ENCODE measurements at places on chromosomes 1 and 21.

GRCh38 chr1:27307874-27308598, 13.9 kb upstream of the TMEM222 start:
- no peak for DNase-seq

DNA sequence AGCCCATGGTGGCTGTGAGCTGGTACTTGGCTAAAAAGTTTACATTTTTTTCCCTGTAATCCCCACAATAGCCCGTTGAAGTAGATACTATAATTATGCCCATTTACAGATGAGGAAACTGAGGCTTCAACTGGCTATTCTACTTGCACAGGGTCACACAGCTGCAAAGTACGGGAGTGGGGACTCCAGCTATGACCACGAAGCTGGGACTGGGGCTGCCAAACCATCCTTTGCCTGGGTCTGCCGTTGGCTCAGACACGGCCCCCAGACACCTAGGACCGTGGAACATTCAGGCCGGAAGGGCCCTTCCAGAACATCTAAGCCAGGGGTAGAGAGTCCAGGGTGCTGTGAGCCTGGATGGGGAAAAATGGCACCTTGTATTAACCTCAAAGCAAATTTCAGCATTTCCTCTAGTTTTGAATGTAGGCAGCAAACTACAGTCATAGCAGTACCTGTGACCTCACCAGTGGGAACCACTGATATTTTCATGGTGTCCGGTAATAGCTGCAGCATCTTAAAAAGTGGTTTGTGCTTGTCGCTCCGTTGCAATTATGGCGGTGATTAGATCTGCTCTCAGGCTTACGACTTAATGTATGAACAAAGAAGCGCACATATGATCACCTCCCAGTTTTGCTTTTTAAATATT, 4.3 kb downstream of the TP73 start:
- no peak for DNase-seq

DNA sequence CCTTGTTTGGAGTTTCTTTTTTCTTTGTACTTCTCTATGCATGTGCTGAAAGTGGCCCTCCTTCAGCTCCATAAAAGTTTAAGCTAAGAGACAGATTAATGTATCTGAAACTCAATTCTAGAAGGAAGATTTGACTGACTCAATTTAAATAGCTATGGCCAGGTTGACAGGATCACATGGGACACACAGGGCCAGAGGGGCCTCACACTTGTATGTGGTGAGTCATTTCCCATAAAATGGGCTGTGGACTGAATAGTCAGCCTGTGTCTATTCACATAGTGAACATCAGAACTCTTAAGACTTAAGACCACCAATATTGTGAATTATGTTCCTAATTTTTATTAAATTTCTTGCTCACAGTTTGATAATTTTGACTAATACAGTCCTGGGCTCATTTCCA, 45.7 kb upstream of the DEPDC1 start:
- DNase-seq: no peak

- no peak for DNase-seq
Observed at GRCh38 chr1:234270581-234271242, 102.5 kb upstream of the COA6 start.
